ENCODE measurements at places on chromosomes 12 and 14.

DNA sequence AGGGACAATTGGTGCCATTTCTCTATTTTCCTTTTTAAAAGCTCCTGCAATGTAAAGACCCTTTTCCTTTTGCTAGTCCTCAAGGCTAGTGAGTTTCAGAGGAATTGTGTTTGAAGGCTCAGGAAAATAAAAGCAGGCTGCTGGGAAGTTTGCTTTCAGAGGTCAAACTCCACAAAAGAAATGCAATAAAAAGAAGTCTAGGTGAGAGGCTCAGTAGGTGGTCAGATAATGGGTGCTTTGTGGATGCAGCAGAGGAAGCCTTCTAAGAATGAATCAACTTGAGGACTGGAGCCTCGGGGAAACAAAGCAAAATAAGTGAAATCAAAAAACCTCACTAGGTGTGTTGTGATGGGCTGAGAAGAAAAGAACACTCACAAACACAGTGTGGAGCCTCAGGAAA, 10.3 kb downstream of the CCDC175 start:
- no peak for DNase-seq

DNA sequence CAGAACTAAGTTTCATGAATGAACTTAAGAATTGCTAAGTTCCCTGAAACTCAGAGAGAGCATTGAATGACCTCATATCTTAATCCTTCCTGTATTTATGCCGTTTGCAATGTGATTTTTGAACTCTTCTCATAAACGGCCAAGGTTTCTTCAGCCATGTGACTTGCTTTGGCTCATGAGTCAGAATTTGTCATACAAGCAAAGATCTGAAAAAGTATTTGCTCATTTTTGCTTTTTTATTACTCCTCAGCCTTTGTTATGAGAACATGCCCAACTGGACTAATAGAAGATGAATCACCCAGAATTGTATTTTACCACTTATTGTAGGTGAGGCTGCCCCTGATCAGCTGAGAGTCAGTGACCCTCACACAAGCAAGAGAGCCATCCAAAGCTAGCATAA, 693.8 kb downstream of the BCL11B start:
- DNase-seq, result no peak

DNA sequence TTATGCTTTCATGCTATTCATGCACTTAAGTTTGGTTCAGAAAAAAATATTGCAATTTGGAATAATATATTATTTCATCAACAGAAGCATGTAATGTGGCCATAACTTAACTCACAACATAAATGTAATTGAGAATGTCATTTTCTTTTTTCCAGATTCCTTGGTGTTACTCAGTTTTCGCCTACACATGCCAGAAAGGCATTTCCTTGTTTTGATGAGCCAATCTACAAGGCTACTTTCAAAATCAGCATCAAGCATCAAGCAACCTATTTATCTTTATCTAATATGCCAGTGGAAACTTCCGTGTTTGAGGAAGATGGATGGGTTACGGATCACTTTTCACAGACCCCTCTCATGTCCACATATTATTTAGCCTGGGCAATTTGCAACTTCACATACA, 14.4 kb downstream of the TRHDE start:
- DNase-seq, result no peak

DNA sequence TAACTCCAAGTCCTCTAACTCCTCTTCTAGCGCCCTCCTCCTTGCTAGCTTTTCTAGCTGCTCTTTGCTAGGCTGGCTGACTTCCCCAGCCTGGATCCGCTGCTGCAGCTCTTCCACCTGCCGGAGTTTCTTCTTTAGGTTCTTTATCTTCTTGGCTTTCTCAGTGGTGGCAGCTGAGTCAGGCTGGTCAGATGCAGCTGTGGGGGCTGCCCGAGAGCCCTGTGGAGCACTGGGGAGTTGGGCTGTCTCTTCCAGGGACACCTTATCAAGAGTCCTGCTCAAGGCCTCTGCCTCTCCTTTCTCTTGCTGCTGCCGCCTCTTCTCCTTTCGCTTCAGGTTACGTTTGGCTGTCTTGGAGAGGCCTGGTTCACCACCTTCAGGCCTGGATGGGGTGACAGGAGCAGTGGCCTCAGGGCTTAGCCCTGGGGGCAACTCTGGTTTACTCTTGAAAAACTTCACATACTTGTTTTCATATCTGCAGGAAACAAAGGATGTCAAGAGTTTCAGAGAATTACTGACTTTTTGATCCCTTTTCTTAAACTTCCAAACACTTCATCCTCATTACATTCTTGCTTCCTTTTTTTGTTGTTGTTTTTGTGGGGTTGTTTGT, 25.7 kb downstream of the PYM1 start:
- no peak for DNase-seq

- DNase-seq, result peak; percentile 93
These were observed 9.8 kb upstream of the HSP90AA1 start for GRCh38 chr14:102096569-102097188.

DNA sequence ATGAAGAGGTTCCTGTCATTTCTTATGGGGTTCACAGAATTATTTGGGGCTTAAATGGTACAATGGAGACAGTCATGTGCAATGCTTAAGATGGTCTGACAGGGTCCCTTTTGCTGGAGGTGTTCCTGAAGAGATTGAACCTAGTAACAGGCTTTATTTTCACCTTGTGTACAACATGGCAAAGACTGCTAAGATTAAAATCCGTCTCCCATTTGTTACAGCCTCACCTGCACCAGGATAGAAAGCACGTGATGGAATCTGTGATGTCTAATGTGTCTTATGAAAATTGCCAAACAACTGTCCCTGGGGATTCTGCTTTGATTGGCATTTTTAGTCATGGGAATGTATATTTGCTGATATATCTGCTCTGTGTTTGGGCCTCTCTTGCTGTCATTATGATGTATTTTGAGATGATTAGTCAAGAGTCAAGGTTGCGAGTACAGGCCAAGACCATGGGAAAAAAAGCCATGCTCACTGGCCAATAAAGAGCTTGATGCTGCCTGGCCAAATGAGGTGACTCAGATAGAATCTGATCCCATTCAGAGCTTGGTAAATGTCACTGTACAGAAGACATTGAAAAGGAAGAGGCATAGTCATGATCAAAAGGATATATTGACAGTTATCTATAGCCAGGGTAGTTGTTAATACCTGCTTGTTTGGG, 96.1 kb downstream of the FLRT2 start:
- DNase-seq, result no peak

- no peak for DNase-seq
These were observed 1.7 kb upstream of the SELPLG start for GRCh38 chr12:108635201-108635996.

DNA sequence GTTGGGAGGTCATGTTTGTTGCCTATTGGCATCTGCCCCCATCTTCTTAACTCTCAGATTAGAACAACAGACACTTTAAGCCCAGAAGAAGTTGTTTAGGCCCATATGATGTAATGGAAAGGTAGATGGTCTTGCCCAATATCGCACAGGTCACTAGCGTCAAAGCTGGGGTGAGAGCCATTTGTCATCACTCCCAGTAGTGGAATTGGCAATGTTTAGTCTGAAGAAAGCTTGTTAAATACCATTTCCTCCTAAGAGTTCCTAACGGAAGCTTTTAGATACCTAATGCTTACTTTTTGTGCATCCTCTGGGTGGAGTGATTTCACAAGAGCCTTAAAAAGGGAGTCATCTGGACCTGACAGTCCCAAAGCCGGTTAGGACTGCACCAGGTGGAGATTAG, 125.4 kb downstream of the DACT1 start:
- no peak for DNase-seq

GRCh38 chr12:12804432-12804886, 8.7 kb upstream of the DDX47 start:
- no peak for DNase-seq

DNA sequence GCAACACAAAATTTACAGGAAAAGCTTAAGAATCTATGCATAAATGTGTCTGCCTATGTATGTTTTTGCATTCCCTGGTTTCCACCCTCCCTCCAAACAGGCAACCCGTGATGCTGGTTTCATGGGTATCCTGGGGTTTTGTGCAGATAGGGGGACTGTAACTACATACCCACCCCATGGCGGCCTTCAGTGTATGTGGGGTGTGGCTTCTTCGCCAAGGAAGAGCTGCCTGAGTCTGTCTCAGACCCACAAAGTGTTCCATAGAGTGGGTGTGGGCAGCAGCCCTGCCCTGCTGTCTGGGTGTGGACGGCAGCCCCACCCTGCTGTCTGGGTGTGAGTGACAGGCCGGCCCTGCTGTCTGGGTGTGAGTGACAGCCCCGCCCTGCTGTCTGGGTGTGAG, 174.8 kb downstream of the ADGRD1 start:
- DNase-seq, result no peak

Measured in muscle of leg (tissue), 16 donors.